Heart left ventricle (tissue), 16 donors: ENCODE measurements at places on chromosomes 5 and 9.

- DNase-seq: no peak
Observed at GRCh38 chr5:148827723-148828122, 1.3 kb downstream of the ADRB2 start.

DNA sequence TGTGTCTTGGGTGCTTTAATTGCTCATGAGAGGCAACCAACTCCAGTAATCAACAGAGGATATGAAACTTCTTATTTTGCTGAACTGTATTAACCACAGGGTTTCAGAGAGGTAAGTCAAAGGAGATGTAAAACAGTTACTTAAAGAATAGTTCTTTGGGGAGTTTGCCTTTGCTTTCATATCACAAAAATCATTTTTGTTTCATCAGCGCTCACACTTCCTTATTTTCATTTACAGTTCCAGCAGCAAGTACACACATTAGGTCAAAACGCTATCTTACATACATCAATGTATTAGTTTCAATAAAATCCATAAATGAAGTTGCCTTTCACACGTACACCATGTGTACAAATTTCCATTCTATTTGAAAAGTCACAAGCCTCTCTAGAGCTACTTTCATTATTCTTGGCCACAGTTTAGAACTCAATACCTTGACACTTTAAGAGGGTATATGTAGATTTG, 50.1 kb downstream of the ST8SIA4 start:
- no peak for DNase-seq

DNA sequence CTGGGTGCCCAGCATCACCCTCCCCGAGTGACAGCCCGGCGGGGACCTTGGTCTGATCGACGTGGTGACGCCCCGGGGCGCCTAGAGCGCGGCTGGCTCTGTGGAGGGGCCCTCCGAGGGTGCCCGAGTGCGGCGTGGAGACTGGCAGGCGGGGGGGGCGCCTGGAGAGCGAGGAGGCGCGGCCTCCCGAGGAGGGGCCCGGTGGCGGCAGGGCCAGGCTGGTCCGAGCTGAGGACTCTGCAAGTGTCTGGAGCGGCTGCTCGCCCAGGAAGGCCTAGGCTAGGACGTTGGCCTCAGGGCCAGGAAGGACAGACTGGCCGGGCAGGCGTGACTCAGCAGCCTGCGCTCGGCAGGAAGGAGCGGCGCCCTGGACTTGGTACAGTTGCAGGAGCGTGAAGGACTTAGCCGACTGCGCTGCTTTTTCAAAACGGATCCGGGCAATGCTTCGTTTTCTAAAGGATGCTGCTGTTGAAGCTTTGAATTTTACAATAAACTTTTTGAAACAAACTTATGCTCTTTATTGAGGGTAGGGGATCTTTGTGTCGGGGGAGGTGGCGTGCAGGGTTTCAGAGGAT, 1.3 kb downstream of the GADD45G start:
- DNase-seq: peak; percentile 87

GRCh38 chr9:99966716-99967115, 60.3 kb downstream of the STX17 start:
- no peak for DNase-seq

- peak; percentile 29 for DNase-seq
Observed at GRCh38 chr5:82018462-82018861, 46.6 kb downstream of the ATG10 start.

DNA sequence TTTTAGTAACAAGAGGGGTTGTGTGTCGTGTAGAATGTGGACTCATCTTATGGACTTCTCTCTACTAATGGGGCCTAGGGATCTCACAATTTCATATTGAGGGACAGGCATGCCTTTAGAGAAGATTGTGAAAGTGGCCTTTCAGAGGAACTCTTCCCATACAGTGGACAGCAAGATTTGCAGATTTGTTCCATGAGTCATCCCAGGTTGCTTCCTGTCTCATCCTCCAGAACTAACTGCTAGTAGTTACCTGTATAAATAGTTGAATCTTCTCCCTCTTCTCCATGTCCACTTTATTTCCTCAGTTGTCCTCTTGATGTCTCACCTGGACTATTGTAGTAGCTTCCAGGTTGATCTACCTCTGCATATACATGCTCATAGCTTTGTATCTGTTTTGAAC, 997.5 kb upstream of the CTNND2 start:
- no peak for DNase-seq

DNA sequence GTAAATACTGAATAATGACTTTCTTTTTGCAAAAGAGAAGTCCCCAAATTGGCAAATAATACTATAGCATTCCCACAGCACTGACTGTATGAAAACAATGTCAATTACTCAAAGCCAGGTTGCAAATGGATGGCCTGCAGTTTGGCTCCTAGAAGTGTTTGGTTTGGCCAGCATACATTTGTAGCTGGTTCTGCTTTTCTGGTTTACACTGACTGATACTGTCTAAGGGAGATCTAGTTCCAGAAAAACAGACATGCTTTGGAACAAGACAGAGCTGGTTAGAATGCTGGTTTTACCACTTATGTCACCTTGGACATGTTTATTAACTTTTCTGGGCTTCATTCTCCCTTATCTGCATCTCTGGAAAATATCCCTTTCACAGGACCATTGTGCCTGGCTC, 81.5 kb upstream of the TRPM3 start:
- no peak for DNase-seq

- DNase-seq: no peak
Observed at GRCh38 chr9:128150594-128151308, 1.5 kb downstream of the LCN2 start.

- DNase-seq: no peak
Observed at GRCh38 chr9:3576328-3576727, 50.5 kb upstream of the RFX3 start.

- DNase-seq: no peak
Observed at GRCh38 chr5:62100201-62100600, 205.8 kb upstream of the KIF2A start.

DNA sequence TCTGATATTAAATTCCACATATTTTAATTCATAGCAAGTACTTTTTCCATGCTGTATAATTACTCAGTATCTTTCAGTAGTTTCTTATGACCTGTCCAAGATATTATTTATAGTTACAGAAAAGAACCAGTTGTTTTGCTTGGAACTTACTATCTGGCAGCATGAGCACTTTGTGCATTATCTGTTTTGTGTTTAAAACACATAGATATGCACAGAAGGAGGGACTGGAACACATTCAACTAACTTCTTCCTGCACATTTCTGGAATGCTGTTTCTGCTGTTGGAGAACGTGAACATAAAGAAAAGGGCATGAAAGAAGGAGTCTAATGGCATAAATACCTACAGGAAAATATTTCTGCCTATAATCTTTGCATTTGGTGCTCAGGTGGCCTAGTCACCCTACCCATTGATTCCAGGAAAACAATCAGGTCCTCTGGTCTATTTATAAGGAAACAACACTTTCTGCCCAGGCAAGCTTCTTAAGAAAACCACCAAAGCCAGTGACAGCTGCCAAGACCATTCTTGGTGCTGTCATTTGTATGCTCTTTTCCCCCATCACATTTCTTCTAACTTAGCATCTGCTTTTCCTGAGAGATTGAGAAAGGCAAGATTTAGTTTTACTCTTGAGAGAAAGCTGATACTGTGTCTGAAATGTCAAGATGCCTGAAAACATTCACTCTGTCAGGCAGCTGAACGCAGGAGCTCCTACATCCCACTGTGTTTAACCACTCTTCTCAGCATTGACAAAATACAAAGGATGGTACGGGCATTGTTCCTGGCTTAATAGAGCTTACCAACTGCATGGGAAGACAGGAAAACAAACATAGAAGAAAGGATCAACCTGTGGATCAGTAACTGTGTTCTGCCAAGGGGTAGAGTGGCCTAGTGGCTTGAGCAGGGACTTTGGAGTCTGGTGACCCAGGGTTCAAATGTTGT, 40.3 kb downstream of the RAB3C start:
- DNase-seq: no peak

- DNase-seq: no peak
Observed at GRCh38 chr5:169503886-169504285, 79.7 kb upstream of the SPDL1 start.

GRCh38 chr9:92875373-92875772, 2.5 kb downstream of the ZNF484 start:
- DNase-seq: no peak

GRCh38 chr9:130740218-130741023, 46.8 kb downstream of the EXOSC2 start:
- no peak for DNase-seq

- DNase-seq: no peak
Observed at GRCh38 chr5:994272-994607, 14.4 kb upstream of the NKD2 start.

DNA sequence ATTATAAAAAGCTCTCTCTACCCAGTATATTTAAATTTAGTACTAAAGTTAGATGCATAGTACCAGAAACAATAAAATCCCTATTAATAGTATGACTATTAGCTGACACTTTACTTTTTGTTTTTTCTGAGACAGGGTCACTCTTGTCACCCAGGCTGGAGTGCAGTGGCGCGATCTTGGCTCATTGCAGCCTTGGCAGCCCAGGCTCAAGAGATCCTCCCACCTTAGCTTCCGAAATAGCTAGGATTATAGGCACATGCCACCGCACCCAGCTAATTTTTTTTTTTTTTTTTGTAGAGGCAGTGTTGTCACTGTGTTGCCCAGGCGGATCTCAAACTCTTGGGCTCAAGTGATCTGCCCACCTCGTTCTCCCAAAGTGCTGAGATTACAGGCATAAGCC, 8.0 kb downstream of the CCNG1 start:
- no peak for DNase-seq

DNA sequence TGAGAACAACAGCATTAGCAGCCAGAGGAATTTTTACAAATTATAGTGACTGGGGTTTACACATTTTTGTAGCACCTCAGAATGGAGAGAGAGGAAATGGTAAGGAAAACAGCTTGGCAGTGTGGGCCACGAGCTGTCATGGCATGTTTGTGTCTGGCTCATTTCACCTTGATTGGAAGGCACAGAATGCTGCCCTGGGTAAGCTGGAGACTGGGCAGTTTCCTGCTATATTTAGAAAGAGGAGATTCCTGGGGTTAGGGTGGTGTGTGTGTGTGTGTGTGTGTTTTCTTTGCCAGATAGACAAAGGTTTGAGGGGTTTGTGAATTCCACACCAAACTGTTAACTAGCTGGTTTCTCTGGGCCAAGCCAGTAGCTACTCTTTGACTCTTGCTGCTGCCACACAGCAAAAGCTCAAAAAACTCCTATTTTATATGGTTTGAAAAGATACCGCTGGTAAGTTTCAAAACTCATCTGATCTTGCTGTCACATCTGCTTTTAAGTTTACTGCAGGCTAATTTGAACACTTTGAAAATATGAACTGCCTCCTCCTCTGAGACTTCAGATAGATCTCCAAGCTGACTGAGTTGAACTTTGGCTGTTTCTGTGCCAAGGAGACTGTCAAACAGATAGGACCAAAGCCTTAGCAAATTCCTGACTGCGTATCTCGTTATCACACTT, 9.1 kb downstream of the ARHGAP26 start:
- DNase-seq: peak; percentile 53

DNA sequence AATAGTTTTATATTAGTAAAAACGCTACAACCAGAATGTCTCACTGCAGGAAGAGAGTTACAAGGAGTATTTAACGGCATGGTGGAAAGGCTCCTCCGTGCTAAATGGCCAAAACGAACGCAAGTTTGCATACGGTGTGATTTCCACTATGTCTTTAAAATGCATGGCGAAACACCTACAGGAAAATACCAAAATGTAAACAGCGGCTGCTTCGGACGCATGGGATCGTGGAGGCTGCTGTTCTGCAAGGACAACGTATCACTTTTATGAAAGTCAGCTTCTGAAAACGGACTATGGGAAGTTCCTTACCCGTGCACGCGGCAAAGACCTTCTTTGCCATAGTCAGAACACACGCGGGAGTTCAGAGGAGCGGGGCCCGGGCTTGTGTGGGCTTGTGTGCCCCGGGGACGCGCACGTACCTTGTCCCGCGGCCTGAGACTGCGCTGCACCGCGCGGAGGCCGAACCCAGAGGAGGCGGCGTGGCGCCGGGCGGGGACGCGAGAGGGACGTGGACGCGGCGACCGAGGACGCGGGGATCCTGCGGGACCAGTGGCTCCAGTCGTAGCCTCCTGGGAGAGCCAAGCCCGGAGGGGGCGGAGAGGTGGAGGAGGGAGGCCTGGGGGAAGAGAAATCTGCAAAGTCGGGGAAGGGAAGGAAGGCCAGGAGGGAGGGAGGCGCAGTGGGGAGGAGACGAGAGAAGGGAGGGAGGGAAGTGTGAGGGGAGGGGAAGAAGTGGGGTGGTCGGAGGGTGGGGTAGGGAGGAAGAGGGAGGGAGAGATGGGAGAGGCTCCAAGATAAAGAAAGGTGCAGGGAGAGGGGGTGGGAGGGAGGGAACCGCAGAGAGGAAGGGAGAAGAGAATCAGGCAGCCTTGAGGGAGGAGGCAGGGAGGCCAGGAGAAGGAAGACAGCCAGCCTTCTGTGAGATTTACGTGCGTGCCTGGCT, at the start of gene CMBL:
Gene CMBL (minus strand): TSS at position 697 of the 943 bp plus-strand sequence. CDS start 17,140 bp downstream, outside the sequence.
- DNase-seq: peak; percentile 52

- no peak for DNase-seq
Observed at GRCh38 chr5:136246632-136247031, 53.7 kb upstream of the SMIM32 start.

GRCh38 chr5:107296572-107296971, 374.2 kb downstream of the EFNA5 start:
- no peak for DNase-seq
